ENCODE measurements at places on chromosomes 12 and 14.
A peak's percentile ranks its signal among the peaks of the same experiment; 100 is the strongest.

DNA sequence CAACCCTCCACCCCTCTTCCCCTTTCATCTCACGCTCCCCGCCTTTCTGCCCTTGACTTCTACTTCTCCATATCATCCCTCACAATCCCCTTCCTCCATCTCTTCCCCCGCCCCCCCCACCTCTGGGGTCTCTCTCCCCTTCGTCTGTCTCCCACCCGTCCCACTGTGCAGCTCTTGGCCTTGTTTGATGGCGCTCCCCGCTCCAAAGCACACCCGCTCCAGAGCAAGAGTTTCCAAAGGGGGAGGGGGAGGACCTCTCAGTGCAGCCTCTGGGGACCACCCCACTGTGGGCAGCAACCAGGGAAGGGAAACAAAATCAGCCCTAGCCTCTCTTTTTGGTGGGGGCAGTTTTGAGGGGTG, 774 bp downstream of the CHGA start:
- no peak for DNase-seq

DNA sequence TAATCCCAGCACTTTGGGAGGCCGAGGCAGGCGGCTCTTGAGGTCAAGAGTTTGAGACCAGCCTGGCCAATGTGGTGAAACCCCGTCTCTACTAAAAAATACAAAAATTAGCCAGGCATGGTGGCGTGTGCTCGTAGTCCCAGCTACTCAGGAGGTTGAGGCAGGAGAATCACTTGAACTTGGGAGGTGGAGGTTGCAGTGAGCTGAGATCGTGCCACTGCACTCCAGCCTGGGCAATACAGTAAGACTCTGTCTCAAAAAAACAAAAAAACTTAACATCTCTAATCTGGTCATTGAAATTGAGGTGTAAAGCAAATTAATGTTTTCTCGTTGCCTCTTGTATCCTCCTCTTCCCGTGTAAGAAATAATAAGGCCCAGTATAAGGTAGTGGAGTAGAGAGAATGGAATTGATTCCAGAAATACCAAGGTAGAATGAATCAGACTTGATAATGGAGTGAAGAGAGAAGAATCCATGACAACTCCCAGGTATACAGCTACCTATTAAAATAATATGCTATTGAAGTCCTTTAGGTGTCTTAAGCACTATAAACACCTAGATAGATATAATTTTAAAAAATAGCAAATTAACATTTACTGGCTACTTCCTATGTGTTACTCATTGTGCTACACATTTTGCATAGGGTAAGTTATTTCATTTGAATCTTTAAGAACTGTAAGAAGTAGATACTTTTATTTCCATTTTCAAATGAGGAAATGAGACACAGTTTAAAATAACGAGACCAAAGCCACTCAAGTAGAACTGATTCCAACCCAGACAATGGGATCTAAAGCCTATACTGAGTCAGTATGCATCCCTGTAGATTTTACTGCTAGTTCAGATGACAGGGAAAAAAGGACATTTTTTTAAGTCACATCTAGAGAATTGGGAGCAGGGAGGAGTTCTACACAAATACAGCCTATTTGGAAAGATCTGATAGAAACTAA, 23.2 kb downstream of the RAP1B start:
- no peak for DNase-seq

- no peak for DNase-seq
These were observed 359.4 kb upstream of the SFSWAP start for GRCh38 chr12:131351319-131352028.

- DNase-seq = no peak
These were observed 246.7 kb upstream of the FKBP4 start for GRCh38 chr12:2548081-2548480.

GRCh38 chr14:83289390-83289789, 1755.7 kb upstream of the SEL1L start:
- no peak for DNase-seq

DNA sequence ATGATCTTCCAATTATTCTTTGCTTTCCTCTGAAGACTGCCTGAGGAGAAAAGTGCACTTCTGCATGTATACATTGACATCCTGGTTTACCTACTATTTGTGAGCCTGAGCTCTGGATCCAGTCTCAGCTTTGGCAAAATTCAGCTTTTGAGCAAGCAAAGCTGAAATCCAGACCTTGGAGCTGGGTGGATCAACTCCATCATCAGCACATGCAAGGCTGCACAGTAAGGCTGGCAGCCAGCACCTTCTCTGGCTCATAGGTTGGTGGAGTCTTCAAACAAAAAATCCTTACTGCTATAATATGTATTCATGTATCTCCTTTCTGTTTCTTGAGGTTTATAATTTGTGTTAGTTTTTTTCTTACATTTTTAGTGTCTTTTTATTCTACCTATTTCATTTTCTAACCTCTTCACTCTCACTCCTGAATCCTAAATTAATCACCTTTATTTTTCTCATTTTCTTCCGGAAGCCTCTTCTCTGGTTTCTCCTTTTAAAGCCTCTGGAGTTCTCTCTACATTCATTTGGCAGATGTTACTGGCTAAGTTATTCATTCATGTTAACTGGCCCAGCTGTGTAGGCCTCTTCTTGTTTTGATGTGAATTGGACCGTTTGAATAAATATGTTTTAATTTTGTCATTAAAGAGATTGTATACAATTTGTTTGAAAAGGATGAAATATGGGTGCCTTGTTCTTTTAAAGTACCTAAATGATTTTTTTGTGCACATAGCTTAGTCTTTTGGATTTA, 224.8 kb downstream of the DACT1 start:
- DNase-seq = no peak

GRCh38 chr12:34300376-34301250, 278.3 kb downstream of the ALG10 start:
- DNase-seq = no peak

DNA sequence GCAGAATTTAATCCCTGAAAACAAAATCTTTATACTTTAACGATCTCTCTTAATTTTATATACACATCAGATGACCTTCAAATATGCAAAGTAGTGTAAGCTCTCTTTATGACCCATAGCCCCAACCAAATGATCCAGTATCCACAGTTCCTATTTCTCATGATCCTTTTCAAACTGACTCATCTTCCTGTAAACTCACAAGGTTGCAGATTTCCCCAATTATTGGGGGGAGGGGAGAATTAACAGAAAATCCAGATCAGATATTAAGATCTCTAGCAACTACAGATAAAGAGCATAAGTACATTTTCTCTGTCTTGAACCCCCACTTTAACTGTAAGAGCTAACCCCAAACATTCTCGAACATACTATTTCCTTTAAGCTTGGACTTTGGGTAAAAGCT, 12.5 kb downstream of the GNS start:
- DNase-seq = no peak

DNA sequence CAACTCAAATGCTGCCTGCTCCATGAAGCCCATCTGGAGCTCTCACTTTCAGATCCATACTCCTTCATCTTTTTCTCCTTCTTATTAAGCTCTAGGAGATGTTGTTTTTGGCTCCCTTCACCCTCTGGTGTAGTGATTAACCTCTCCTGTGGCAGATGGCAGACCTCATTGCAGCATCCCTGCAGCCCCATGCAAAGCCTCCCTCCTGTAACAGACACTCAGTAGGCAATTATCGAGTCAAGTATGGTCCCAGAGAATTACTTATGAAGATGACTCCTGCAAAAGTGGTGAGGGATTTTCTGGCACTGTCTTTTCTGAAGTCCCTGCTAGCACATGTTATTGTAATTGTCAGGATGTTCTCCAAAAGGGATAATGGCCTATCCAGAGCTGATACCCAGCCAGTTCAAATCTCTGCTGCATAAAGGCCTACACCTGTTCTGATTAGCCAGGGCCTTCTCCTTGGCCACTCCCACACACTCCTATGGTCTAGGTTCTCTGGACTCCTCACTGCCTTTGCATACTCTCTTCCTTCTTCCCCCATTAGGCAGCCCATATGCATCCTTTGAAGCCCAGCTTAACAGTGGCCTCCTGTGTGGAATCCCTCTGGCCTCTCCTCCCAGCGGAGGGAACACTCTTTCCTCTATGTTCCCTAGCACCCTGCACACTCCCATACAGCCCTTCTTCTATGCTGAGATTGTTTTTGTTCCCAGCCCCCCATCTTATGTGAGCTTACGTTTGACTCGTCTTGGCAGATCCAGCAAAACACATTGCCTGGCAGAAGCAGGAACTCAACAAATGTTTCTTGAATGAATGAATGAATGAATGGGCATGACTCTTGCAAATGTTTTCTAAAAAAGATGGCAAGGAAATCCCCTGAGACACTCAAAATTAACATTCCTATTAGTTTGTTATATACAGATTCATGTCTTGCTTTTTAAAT, 43.9 kb upstream of the MDM1 start:
- DNase-seq = no peak

GRCh38 chr12:123142921-123143735, 7.8 kb downstream of the PITPNM2 start:
- no peak for DNase-seq

GRCh38 chr12:92828565-92828964, 100.5 kb downstream of the EEA1 start:
- no peak for DNase-seq

- DNase-seq = no peak
These were observed 38.6 kb upstream of the KCNJ8 start for GRCh38 chr12:21813125-21813524.

DNA sequence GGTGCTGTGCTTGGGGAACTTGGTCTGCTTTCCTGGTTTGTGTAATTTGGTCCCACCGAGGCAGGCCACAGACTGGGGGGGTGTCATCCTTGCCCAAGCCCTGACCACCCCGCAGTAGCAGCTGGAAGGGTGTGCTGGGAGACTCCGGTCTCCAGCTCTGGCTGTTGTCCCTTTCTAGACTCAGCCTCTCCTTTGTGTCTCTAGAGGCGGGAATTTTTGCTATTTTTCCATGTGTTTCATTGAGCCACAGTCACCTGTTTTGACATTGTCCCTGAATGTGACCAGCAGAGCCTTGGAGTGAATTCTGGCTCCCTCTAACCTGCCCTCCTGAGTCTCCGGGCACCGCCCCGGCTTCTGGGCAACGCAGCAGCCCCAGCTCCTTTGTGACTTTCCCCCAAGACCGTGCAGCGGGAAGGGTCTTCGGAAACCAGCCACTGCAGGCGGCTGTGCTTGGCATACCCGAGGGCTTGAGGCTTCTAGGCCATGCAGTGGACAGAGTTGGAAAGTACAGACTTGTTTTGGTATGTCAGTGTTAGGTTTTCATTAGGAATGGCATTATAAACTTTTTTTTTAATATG, 98.6 kb downstream of the TNFAIP2 start:
- DNase-seq = no peak

DNA sequence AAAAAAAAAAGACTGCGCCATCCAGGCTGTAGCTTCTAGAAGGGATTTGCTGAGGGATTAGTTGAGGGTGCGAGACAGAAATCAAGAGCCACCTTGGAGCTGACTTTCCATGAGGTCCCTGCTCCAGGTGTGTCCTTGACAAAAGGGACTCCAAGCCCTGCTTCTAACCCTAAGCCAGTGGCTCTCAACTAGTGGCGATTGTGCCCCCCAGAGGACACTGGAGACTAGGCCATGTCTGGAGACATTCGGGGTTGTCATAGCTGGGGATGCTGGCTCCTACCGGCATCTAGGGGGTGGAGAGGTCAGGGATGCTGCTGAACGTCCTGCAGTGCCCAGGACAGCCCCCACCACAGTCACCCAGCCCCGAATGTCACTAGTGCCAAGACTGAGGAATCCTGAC, 40.6 kb downstream of the SPRING1 start:
- DNase-seq = no peak

- DNase-seq = no peak
These were observed 696 bp downstream of the RPL36AL start for GRCh38 chr14:49619730-49620129.

- no peak for DNase-seq
These were observed 72.4 kb downstream of the PLBD1 start for GRCh38 chr12:14495326-14495725.

DNA sequence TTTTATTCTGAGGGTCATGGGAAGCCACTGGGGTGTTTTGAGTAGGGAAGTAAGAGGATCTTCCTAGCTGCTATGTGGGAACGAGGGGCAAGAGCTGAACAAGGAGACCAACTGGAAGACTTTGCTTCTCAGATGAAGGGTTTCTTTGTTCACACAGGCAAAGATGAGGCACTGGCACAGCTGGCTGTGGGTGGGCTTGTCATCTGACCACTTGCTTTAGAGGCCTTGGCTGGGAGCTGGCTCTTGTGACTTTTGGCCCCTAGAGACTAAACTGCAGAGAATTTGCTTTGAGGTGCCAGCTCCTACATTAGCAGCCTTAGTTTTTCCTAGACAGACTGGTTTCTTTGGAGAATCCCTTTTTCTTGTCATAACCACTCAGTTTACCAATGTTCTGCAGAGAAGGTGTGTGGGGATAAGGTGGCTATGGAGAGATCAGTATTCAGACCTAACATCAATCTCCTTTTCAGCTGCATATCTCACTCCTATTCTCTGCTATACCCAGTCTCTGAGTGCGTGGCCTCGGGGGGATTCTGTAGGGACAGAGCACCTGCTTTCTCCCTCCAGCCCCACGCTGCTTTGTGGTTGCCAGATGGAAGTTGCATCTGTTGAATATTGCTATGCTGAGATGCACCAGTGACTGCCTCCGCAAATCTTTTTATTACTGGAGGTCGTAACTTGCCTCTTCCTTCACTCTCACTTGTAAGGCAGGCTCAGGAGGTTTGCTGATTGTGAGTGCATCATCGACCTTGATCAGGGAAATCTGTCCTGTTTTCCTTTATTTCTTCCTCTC, 12.7 kb downstream of the PPP2R5C start:
- no peak for DNase-seq

- DNase-seq = no peak
These were observed 99.9 kb downstream of the KICS2 start for GRCh38 chr12:64122154-64122553.

GRCh38 chr14:93207468-93208308, 632 bp downstream of the UBR7 start:
- DNase-seq = peak; percentile 7

- DNase-seq = no peak
These were observed 41.3 kb downstream of the DLK1 start for GRCh38 chr14:100767788-100768536.

GRCh38 chr12:55001198-55001868, 16.8 kb upstream of the TESPA1 start:
- no peak for DNase-seq

GRCh38 chr12:120367233-120367923, 1.6 kb downstream of the MSI1 start:
- no peak for DNase-seq

GRCh38 chr14:88849716-88850115, 25.3 kb downstream of the TTC8 start:
- DNase-seq = no peak

- DNase-seq = no peak
These were observed 57.9 kb downstream of the FUT8 start for GRCh38 chr14:65470404-65470880.

GRCh38 chr12:119158402-119158801, 20.3 kb upstream of the HSPB8 start:
- no peak for DNase-seq

GRCh38 chr12:19941096-19941495, 427.2 kb upstream of the PDE3A start:
- DNase-seq = no peak

GRCh38 chr14:98599082-98599481, 672.9 kb downstream of the BCL11B start:
- DNase-seq = no peak

- no peak for DNase-seq
These were observed 54.0 kb downstream of the CYP46A1 start for GRCh38 chr14:99737956-99738667.
